Astrocyte (in vitro differentiated cells and primary cell): ENCODE measurements at places on chromosomes 11 and 22. TPM values are rescaled to one million over a fixed set of nuclear protein-coding genes. Genes with fewer than 3 reads are reported as not detected.
A peak's percentile ranks its signal among the peaks of the same experiment; 100 is the strongest.

GPHA2 gene
- not detected in 2 replicates for total RNA-seq

- DNase-seq: no peak
Observed at GRCh38 chr11:119536801-119537200, 113.8 kb upstream of the THY1 start.

OR6T1 gene
- total RNA-seq: not detected in 2 replicates

- peak; percentile 36 for DNase-seq
Observed at GRCh38 chr11:116221351-116221750, 551.4 kb downstream of the BUD13 start.

DNA sequence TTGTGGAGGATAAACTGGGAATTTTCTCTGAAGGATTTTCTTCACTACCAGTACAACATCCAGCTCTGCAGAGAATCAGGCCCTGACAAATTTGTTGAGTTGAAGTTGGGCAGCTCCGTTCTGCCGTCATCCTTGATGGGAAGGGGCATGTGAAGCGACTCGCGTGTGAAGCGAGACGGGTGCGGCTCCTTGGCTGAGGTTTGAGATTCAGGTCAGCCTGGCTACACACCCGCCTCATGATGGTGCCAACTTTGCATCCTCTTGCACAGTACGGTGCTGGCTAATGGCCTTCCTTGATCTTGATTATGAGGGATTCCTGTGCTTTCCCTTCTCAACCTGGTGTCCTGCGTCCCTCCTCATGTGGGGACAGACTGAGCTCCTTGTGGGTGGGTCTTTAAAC, 19.7 kb upstream of the CDC42EP2 start:
- DNase-seq: no peak

OR4A16 gene
- total RNA-seq: not detected in 2 replicates

GRCh38 chr11:117424781-117425180, 97.1 kb downstream of the CEP164 start:
- DNase-seq: no peak

- no peak for DNase-seq
Observed at GRCh38 chr11:102678022-102678421, 27.5 kb downstream of the MMP27 start.
